Left ventricle myocardium superior (tissue), 1 donor: ENCODE measurements at places on chromosomes 2 and 18. TPM values are rescaled to one million over a fixed set of nuclear protein-coding genes. Genes with fewer than 3 reads are reported as not detected.

Gene EVX2
- not detected for total RNA-seq

Gene ERICH2
- total RNA-seq, result 1.2 TPM

Gene TGFA
- 1.1 TPM for total RNA-seq

Gene ST6GAL2
- total RNA-seq, result 0.12 TPM

Gene RNU2-63P
- not detected for total RNA-seq

Gene ARHGAP15
- total RNA-seq, result 4.2 TPM

Gene CD8B
- total RNA-seq, result 1.2 TPM

Gene C18orf54
- total RNA-seq, result 1.7 TPM
